ENCODE measurements at places on chromosomes 2 and 18. TPM values are rescaled to one million over a fixed set of nuclear protein-coding genes. Genes with fewer than 3 reads are reported as not detected.
A peak's percentile ranks its signal among the peaks of the same experiment; 100 is the strongest.

CRYGD gene
- total RNA-seq = not detected

ARHGEF4 gene
- total RNA-seq = 23.7 TPM

FMNL2 gene
- total RNA-seq = 24.0 TPM

UGT1A4 gene
- not detected for total RNA-seq

MREG gene
- 0.40 TPM for total RNA-seq

DNA sequence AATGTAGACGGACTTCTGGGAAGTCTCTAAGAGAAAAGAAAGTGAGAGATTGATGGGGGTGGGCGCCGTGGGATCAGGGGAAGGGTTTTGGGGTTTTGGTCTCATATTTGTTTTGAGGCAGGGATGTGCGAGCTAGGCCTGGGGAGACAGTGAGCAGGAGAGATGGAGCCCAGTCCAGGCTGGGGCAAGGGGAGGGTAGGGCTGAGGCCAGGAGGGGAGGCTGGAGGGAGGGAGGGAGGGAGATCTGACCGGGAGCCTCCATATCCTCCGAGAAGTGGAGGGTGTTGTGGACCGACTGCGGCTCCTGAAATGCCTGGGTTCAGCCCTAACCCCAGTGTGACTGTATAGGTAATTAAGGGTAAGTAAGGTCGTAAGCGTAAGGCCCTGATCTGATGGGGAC lies 72.8 kb upstream of the ODC1 start:
- DNase-seq = no peak

- no peak for DNase-seq
Measured at GRCh38 chr2:109230941-109231420, 102.0 kb downstream of the SH3RF3 start.

DNA sequence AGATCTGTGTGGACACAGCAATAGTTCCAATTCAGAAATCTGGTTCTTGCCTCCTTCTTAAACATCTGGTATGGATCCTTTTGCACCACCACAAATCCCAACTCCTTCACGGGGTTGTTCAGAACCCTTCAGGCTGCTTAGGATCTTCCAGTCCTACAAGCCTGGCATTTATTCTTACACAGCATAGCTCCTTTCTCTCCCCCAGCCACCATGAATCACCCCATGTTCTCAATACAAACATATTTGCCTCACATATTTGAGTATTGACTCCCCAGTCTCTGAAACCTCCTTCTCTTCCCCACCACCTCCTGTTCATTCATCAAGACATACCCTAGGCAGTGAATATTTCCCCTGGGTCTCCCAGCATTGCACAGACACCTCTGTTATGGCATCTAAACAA lies 155.2 kb downstream of the ALK start:
- DNase-seq = no peak

- peak; percentile 62 for DNase-seq
Measured at GRCh38 chr2:152402780-152403759, 68.1 kb downstream of the FMNL2 start.

- DNase-seq = no peak
Measured at GRCh38 chr18:58438161-58438957, 190.5 kb downstream of the ALPK2 start.

- DNase-seq = no peak
Measured at GRCh38 chr2:128791985-128792320, 473.3 kb upstream of the HS6ST1 start.

- no peak for DNase-seq
Measured at GRCh38 chr2:225431105-225431863, 31.8 kb downstream of the NYAP2 start.

DNA sequence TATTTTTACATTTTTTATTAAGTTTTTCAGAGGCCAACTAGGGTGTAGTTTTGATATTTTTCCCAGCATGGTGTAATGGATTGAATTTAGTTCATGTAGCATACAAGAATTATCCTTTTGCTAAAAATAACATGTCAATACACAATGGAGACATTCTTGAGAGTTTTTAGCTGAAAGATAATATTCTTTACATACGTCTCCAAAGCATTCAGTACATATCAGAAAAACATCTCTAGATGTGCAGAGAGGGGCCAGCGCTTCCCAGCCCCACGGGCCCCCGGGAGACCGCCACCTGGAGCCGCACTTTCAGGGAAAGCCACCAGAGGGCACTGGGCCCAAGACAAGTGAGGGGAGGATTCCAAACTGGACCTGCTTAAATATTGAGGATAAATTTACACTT lies 499.4 kb downstream of the GALR1 start:
- DNase-seq = no peak

GRCh38 chr2:68388358-68388757 lies 23.3 kb downstream of the PLEK start:
- DNase-seq = no peak

- no peak for DNase-seq
Measured at GRCh38 chr2:148493822-148494563, 150.6 kb upstream of the EPC2 start.

DNA sequence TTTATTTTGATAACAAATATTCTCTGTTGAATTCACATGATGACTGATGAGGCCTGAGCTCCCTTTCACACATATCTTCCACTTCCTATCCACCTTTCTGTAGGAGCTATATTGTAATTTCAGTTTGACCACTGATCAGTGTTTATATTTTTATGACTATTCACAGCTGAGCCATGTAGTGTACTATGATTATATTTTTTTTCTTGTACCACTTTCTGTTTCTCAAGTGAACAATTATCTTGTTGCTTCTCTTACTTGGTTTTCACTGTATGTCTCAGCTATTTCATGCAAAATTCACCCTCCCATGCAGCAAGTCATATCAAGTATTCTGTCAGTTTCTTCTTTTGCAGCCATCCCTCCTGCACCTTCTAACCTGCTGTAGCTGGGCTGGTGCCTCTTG lies 78.4 kb downstream of the TMEM247 start:
- no peak for DNase-seq

GRCh38 chr2:241499146-241499965 lies 9.0 kb downstream of the STK25 start:
- no peak for DNase-seq

GRCh38 chr2:169704160-169704708 lies 10.0 kb downstream of the PHOSPHO2 start:
- no peak for DNase-seq

- no peak for DNase-seq
Measured at GRCh38 chr18:41009926-41010325, 945.1 kb upstream of the PIK3C3 start.

DNA sequence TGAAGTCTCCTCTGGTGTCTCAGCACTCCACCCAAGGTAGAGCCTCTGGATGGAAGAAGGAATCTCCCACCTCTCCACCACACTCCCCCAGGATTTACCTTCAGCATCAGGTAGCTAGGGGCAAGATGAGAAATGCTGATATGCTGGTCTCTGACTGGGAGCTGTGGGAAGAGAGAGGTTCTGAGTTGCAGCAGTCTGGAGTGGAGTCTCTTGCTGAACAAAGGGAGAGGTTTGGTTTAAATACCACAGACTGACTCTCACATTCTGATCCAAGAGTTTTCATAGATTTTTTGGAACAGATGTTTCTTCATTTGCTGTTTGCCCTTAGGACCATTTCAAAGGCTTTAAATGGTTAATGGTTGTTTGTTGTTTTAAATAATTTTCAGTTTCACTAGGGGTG lies 1.1 kb upstream of the CFLAR start:
- no peak for DNase-seq

DNA sequence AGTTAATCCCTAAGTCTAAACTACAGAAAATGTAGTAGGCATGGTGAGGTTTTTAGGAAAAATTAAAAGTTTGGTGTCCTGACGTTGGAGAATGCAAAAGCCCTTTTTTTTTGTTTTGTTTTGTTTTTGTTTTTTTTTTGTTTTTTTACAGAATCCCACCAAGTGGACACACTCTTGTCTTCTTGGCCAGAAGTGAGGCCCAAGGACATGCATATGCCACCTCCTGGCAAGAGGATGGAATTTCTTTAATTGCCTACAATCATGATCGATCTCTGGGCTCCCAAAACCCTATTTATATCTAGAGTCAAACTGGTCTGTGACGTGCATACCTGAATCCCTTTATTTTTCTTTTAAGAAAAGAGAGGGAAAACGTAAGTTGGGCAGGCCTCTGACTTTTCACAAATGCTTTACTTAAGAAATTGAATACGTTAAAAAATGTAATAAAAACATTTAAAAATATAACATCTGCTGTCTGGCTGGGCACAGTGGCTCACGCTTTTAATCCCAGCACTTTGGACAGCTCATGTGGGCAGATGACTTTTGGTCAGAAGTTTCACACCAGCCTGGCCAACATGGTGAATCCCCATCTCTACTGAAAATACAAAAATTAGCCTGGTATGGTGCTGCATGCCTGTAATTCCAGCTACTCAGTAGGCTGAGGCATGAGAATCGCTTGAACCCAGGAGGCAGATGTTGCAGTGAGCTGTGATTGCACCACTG lies 502.7 kb downstream of the CBLN2 start:
- no peak for DNase-seq

DNA sequence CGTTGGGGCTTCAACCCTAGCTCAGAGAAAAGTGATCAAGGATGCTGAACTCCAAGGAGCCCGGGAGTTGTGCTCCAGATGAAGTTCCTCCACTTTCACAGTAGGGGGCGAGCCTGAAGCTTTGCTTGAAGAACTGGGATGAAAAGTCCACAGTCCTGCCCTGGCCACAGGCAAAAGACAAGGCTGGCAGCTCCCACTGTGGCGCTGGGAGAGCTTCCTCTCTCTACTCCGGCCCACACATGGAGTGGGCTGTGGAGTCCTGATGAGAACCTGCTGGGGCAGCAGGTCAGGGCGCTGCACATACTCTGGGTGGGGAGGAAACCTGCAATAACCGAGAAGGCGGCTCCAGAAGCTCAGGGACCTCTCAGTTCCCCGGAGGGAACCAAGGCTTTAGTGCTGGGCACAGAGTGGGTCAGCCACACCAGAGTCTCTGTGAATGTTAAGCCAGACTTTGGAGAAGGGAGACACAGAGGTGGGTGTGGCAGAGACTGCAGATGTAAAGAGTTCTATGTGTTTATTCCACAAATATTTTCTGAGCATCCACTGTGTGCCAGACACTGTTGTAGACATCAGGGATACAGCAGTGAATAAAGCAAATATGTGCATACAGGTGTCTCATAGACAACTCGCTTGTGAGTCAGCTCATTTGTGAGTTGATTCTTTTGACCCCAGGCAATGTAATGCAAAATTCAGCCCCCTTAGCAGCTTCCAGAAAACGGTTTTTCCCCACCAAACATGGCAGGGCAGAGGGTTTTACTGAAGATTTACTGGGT lies 48.0 kb upstream of the MRPL33 start:
- DNase-seq = no peak

DNA sequence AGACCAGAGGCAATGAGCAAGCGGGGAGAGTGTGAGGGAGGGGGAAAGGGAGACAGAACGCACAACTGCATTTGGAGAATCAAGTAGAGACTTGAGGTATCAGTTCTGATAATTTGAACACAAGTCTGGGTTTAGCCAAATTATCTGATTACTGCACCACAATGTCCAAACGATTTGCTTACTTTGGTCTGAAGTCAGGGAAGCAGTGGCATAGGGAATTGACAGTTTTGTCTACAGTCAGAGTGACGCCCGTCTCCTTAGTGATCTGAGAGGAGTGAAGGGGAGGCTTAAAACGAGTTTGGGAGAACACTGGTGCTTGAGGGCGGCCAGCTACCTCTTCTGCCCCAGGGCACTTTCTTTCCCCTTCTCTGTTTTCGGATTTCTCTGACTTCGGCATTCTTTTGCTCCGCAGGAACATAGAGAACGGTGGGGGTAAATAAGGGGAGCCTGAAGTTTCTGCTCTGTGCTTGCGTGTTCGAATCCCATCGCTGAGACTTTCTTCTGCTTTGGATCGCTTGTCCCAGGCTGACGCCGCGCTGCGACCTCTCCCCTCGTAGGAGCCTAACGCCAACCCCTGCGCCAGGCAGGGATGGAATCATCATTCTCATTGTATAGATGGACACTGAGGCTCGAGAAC lies 2.9 kb upstream of the DLX2 start:
- no peak for DNase-seq

DNA sequence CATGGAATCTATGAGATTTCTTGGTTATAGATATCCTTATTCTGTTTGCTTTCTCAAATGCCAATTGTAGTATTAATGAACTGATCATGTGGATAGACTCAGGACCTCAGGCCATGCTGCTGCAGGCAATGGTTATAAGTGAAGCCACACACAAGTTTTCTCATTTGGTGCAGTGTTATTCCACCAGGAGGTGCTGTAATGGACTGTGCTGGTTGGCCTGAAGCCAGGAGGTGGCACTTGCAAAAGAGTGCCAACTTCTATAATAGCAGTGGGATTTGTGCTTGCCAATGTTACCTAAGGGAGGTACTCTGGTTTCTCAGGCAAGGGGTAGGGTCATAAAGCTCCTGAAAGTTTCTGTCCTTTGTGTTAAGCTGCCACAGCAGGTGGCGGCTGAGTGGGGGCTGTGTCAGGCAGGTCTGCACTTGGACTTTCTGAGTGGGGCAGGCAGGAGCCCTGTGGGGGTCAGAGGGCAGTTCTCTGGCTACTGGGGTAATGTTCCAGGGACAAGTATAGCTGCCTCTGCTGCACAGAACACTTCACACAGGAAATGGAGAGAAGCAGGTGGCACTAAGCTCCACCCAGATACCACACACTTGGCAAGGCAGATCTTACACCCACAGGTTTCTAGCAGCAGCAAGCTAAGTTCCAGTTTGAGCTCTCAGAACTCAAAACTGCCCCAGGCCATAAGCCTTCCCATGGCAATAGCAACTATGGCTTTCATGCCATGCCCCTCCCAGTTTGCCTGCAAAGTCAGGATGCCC lies 352.6 kb upstream of the CWC22 start:
- DNase-seq = no peak

DNA sequence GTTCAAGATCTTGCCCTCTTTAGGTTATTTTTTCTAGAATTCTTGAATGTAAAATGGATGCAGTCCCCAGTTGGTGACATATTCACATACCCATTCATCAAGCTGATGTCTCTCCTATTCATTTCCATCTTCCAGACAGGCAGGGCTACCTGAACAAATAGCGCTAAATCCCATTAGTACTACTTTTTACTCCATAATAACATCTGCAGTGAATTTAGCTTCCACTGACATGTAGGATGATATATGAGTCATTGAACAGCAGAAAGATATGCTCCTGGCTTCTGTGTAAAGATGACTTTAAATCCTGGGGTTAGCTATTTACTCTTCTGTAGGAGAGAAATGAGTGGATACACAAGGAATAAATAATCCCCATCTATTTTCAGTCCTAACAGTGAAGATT lies 194.7 kb downstream of the RND3 start:
- no peak for DNase-seq

DNA sequence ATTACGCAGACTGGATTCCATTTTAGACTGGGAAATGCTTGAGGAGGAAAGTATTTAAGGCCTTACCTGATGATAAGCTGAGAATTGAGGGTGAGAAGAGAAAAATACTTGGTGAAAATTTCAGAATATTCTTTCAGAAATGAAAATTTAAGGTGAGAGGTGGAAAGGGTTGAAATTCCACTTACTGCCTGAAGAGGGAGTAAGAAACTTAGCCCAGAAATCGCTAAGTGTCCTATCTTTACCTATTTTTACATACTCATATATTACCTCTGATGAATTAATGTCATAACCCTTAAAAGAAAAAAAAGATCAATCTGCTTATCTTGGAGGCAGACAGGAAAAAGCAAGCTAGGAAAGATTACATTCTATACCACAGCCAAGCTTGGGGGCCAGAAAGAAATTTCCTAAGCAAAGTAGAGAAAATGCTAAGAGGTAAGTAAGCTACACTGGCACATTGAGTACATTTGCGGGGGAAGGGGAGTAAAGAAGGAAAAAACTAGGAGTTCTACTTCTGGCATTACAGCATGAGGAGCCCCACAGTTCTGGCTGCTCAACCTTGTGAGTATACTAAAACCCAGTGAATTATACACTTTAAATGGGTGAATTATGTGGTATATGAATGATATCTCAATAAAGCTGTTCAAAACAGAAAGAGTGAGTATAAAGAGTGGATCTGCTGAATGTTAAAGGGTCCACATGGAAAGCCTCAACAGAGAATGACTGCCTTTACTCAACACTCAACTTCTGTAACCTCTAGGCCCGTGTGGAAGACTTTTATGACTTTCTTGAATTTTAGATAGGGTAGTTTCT lies 33.8 kb downstream of the SMC6 start:
- no peak for DNase-seq

All from esophagus muscularis mucosa (tissue), 4 donors.